AG09309 (cell line): ENCODE measurements at places on chromosomes 1 and 21.
A peak's percentile ranks its signal among the peaks of the same experiment; 100 is the strongest.

GRCh38 chr21:40242586-40243265 lies 375.5 kb downstream of the PCP4 start:
- DNase-seq, result no peak

- peak; percentile 18 for DNase-seq
These were observed 147.2 kb downstream of the CHD1L start for GRCh38 chr1:147389532-147390184.

GRCh38 chr1:225879521-225880221 lies 2.5 kb downstream of the TMEM63A start:
- DNase-seq, result no peak

- no peak for DNase-seq
These were observed 168.7 kb upstream of the FMN2 start for GRCh38 chr1:239922778-239923522.

GRCh38 chr1:154971341-154971998 lies 923 bp upstream of the SHC1 start:
- DNase-seq, result no peak

DNA sequence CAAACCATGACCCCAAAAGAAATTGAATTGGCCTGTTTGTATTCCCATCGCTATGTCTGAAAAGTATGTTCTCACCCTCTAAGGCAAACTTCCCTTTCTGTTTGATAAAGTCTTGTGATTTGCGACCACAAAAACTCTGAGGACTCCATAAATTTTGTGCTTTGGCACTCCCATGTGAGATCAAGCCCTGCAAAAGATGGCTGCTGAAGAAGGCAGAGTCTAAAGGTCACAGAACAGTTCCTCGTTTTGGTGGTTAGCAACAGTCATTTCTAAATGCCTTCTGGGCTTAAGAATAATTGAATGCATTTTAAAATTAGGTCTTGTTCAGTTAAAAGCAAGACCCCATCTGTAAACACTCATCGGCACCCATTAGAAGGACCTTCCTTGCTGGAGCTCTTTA lies 441.6 kb downstream of the OMA1 start:
- DNase-seq, result no peak

DNA sequence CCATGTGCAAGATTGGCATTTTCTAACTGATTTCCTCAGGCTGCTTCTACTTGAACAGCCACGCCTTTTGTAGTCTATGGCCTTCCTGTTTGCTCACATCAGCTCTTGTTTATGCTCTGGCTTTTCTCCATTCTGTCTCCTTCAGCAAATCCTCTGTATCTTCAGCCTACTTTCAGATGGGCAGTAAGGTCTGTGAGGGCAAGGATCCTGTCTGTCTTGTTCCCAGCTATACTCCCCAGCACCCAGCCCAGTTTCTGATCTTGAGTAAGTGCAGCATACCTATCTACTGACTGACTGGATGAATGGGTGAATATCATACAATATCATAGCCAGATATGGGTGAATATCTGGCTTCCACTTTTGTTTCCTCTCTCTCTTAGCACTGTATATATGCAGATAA lies 438.1 kb downstream of the LMO4 start:
- no peak for DNase-seq

DNA sequence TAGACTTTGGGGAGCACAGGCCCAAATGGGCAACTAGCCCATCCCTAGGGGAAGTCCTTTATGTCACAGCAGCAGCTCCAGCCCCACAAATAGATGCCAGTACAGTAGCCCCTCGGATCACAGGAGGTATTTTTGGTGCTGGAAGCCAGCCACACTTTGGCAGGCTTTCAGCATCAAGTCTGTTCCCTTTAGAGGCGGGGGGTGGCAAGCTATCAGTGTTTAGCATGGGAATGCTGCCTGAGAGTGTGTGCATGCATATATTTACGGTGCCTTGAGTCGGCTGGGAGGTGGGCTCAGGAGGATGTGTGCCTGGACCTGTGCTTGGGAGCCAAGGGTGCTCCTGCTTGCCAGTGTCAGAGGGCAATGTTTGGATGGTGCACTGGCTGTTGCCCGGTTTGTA lies 3.5 kb upstream of the PLXNA2 start:
- no peak for DNase-seq

DNA sequence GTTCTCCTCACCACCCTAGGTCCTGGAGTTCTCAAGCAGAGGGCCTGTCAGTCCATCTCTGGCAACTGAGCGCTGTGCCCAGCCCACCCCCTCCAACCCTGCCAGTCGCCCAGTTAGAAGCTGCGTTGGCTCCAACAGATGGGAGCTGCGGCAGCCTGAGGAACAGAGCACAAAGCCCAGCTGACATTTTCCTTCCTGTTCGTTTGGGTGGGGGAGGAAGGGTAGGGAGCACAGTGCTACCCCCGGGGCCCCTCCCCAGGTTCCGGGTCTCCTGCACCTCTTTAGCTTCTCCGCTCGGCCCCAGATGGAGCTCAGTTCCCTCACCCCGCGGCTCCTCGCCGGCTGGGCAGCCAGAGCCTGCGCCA lies 1.4 kb downstream of the LRRN2 start:
- DNase-seq, result no peak

GRCh38 chr1:173866413-173867115 lies 1.2 kb downstream of the GAS5 start:
- DNase-seq, result no peak
